Thoracic aorta (tissue), 2 donors: ENCODE measurements at places on chromosomes 5 and 9. TPM values are rescaled to one million over a fixed set of nuclear protein-coding genes. Genes with fewer than 3 reads are reported as not detected.

DNA sequence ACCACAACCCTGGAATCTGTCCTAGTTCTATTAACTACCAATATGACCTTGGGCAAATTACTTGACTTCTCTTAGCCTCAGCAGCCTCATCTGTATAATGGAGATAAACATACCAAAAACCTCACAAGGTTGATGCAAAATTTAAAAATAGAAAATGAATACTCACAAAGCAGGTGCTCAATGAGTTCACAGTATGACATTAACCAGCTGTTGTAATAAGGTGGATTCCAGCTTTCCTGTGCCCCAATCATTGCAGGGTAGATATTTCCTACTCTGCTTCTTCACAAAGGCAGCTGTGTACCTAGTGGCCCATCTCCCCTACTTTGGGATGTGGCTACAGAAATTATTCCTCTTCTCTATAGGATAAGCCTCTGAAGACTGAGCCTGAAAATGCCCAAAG, 8.8 kb downstream of the HTR4 start:
- no peak for DNase-seq

DNA sequence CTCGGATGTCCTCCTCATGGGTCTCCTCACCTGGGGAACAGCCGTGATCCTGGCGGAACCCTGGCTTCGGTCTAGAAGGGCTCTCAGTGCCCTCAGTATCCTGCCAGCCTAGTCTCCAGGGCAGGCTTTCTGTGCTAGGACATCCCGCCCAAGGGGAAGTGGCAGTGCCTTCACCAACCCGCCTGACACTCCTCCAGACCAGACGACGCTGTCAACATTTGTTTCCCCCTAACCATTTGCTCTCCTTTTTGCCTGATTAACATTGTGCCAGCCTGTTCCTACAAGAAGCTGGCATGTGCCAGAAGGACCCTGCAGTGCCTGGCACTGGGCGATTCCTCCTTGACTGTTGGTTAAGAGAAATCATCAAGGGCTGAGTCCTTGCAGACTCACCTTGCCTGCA, 358.9 kb upstream of the IRX2 start:
- DNase-seq: no peak

DNA sequence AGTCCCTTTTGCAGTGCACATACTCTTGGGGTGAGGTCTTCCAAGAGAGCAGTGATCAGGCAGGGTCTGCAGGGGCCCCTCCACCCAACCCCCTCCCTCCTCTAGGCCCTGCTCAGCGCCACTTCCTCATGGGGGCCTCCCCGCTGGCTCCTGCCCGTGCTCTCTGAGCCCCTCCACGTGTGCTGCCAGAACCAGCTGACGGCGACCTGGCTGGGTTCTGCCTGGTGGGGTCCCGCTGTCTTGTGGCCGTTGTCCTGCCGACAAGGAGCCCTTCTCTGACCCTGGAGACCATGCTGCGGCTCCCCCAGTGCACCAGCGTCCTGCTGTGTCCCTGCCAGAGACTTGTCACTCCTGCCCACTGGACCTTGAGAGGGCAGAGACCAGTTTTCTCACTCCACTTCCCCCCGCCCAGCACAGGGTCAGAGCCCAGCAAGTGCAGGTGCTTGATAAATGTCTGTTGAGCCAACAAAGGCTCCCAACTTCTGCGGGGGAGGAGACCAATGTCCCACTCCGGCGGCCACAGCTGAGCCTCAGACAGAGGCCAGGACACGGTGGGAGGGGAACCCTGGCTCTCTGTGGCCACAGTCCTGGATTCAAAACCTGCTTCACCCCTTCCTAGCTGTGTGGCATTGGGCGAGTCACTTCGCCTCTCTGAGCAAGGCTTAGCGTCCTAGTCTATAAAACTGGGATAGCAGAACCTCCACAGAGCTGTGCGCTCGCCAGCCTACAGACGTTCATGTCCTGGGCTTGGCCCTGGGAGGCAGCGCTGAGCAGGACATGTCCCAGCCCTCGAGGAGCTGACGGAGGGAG, 24.8 kb downstream of the SARDH start:
- DNase-seq: no peak

DNA sequence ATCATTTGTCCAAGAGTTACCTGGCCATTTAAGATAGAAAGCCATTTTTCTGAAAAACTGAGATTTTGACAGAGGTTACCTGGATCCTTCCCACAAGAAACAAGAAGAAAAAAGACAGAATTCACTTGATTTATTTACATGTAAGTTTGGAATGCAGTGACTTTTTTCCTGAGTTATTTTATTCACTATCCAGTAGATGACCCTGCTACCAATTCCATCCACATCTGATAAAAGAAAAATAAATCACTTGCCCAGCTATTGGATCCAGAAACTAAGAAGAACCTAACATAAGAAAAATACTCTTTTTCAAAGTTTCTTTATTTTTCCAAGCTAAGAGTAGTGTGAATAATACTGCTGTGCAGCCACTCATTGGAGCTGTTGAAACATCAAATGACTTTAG, 275.2 kb downstream of the CETN3 start:
- no peak for DNase-seq

DNA sequence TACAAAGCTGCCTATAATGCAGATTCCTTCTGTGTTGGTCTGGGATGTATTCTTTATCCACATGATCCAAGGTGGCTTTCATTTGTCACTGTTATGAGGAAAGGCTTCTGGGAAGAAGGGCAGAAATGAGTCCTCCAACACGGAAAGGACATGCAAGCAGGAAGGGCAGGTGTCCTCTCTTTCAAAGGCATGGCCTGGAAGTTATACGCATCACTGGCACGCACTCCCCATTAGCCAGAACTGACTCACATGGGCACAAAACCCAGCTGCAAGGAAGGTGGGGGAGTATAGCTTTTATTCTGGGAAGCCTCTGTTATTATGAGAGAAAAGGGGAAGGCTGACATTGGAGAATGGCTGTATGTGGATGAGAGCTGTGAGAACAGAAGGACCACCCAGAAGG, 141.3 kb upstream of the ZNF618 start:
- no peak for DNase-seq

DNA sequence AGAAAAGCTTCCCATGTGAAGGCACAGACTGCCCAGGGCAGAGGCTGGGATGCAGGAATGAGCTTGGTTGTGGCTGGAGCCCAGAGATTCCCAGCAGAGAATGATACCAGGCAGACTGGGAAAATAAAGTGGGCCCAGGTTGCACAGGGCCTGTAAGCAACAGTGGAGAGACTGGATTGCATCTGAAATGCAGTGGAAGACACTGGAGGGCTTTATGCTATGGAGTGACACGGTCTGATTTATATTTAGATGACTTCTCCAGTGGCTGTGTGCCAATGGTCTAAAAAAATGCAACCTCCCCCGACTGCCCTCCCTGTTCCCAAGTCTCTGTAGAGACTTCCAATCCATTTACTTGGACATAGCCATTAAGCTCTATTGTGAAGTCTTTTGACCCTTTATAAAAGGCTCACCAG, 951.1 kb upstream of the DMAC1 start:
- no peak for DNase-seq

GRCh38 chr5:32865475-32865874, 154.4 kb downstream of the NPR3 start:
- no peak for DNase-seq

The DEPDC1B gene
- total RNA-seq: not detected

GRCh38 chr5:127757576-127757975, 54.4 kb downstream of the CCDC192 start:
- no peak for DNase-seq

DNA sequence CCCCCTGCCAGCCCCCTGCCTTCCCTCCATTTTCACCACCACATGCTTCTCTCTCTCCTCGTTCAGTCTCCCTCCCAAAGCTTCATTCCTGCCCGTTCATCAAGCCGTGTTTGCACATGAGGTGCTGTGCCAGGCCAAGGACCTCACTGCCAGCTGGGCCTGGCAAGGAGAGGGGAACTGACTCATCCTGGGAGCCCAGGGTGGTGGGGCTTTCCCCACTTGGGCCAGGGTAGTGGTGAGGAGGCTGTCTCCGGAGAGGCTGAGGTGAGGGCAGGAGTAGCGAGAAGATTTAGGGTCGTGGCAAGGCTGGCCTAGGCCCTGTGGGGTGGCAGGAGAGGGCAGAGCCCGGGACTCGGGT, 30.4 kb upstream of the NOTCH1 start:
- DNase-seq: no peak

- DNase-seq: no peak
Measured at GRCh38 chr5:56310711-56311204, 77.6 kb upstream of the ANKRD55 start.

GRCh38 chr5:79697222-79698170, 7.9 kb downstream of the CMYA5 start:
- no peak for DNase-seq

DNA sequence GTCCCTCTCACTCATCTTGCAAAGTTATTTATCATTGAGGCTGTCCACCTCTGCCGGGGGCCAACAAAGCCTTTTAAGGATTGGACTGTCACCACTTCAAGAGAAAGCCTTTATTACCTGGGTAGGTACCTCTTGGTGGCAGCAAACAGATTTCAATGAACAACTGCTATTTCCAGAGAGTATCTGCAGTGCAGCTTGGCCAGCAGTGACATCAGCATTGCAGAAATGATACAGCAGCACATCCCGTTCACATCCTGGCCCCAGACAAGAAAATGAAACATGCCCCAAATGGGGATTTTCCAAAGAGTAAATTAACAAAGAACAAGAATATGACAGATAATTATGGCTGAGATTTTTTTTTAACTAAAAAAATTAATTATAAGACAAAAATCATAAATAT, 2.3 kb upstream of the SPATA6L start:
- DNase-seq: no peak

DNA sequence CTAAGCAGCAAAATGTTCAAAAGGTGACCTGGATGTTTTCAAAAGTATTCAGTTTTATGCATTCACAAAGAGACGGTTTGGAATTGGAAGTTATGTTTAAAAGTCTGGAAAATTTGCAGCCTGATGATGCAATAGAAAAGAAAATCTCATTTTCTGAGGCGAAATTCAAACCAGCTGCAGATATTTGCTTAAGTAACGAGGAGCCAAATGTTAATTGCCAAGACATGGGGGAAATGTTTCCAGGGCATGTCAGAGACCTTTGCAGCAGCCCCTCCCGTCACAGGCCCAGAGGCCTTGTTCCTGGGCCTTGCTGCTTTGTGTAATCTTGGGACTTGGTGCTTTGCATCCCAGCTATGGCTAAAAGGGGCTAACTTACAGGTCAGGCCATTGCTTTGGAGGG, 228.2 kb downstream of the MAN2A1 start:
- no peak for DNase-seq

The IL13 gene
- not detected for total RNA-seq

- DNase-seq: no peak
Measured at GRCh38 chr9:133063159-133063499, 1.3 kb downstream of the CEL start.

DNA sequence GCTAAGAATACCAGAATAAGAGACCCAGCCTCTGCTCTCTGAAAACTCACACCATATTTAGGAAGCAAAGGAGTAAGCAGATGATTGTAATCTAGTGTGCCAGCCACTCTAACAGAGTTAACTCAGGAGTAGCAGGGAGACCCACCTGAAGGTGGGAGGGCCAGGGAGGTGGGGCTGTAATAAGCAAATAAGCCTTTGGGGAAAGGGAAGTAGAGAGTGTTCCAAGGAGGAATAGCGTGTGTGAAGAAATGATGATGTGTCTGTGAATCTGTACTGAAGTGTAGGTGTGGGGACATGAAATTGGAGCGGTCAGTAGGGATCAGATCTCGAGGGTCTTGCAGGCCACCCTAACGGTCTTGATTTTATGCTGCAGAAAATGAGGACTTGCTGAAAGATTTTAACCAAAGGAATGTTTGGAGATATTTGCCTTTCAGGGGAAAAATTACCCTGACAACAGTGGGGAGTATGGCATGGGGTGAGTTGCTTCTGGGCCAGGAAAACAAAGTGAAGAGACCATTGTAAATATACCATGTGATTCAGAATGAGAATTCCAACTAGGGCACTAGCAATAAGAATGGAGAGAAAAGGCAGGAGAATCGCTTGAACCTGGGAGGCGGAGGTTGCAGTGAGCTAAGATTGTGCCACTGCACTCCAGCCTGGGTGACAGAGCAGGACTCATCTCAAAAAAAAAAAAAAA, 44.1 kb upstream of the FSD1L start:
- no peak for DNase-seq

The KCNIP1 gene
- not detected for total RNA-seq

- no peak for DNase-seq
Measured at GRCh38 chr9:123334639-123335038, 21.4 kb upstream of the CRB2 start.

GRCh38 chr9:1875921-1876448, 139.2 kb upstream of the SMARCA2 start:
- no peak for DNase-seq

DNA sequence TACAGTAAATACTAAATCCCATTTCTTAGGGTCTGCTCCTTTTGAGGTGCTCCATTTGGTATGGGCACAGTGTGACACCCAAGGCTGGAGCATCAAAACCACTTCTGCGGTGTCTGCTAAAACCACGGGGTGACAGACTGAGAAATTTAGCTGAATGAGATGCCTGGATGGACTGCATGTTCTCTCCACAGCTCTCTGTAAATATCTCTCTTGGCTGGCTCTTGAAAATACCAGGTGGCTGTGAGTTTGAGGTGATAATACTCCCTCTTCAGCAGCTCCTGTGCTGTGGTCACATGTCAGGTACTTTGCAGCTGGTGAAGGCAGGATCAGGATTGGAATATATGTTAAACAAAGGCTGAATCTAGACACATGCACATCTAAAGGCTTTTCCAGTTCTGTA, 93.7 kb upstream of the SIMC1 start:
- no peak for DNase-seq

DNA sequence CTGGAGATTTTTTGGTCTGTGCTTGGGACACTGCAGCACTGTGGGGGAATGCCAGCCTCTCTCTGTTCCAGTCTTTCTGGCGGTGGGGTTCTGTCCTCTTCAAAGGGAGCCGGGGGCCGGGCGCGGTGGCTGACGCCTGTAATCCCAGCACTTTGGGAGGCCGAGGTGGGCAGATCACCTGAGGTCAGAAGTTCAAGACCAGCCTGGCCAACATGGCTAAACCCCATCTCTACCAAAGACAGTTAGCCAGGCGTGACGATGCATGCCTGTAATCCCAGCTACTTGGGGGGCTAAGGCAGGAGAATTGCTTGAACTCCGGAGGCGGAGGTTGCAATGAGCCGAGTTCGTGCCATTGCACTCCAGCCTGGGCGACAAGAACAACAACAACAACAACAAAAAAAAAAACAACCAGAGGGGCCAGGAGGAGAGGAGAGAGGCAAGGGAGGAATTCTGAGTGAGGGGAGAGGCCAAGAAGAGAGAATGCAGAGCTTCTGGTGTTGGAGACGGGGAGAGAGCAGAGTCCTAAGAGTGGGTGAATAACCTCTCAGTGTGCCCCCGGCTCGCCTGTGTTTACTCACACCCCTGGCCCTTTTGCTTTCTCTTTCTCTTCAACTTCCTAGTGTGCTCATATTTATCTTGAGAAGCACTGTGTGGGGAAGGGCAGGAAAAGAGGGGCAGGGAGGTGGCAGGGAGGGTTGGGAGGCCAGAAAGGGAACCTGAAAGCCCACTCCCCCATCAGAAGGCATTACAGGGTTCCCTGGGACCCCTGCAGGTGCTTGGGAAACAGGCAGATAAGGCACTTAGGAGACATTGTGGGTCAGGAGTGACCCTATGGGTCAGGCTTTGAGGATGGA, 3.2 kb upstream of the SET start:
- DNase-seq: no peak
